ENCODE measurements at places on chromosomes 2 and 18.

- DNase-seq, result no peak
These were observed 1879.4 kb upstream of the PIK3C3 start for GRCh38 chr18:40075616-40076015.

DNA sequence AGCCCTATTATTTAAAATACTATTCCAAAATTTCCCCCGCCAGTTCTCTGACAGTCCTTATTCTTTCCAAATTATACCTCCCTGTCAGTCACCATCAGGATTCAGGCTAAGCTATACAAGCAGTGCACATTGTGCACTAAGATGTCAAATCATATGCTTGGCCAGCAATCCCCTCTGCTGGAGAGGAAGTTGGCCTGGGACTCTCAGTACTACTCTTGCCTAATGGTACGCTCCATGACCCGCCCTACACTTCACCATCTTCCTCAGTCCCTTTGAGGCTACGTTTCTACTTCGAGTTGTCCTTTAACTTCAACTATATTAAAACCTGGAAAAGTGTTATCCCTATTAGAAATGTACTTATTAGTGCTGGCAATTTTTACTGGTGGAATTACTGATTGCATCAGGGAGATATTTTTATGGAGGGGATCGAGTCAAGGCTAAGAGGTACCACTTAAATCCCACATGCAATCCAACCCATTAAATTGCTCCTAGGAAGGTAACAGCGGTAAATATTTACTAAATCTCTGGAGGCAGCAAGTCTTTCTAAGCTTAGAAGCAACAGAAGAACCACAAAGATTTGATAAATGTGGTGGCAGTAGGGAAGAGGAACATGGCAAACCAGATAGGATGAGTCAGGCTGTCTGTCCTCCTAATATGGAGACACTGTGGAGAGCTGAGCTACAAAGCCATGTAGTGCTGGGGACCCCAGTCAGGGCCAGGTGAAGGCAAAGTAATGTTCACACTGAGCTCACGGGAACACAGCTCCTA, 2.7 kb downstream of the USP40 start:
- DNase-seq, result no peak

GRCh38 chr2:215780907-215781685, 232.3 kb downstream of the MREG start:
- DNase-seq, result no peak

DNA sequence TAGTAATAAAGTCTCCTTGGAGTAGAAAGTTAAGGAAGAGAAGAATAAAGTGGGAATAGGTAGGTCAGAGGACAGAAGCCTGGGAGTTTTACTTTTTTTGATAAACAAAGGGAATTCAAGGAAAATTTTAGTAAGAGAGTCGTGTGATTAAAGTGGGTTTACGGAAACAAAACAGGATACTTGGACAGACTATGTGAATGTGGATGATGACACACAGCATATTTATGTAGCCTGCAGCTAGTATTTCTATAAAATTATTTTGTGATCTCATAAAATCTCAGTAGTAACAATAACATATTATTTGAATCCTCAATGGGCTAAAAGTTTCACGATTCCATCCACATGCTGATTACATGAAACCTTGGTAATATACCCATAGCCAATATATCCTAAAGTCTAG, 450.7 kb upstream of the PIK3C3 start:
- no peak for DNase-seq

DNA sequence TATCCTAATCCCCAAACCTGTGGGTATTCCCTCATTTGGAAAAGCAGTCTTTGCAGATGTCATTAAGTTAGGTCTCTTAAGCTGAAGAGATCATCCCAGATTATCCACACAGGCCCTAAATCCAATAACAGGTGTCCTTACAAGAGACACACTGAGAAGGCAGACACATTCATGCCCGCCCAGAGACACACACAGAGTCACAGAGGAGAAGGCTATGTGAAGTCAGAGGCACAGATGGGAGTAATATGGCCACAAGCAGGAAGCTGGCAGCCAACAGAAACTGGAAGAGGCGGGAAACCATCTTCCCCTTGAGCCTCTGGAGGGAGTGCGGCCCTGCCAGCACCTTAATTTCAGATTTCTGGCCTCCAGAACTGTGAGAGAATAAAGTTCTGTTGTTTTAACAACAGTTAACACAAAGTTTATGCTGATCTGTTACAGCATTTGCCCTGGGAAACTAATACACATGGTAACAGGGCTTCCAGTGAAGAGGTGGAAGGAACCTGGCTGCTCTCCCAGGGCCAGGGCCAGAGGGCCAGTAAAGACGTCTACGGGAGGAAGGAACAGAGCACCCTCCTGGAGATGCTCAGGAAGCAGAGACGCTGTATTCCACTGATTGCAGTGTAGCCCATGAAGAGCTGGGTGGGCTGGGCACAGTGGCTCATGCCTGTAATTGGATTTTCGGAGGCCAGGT, 217.5 kb downstream of the GLI2 start:
- no peak for DNase-seq

GRCh38 chr2:37896319-37896718, 28.8 kb upstream of the RMDN2 start:
- DNase-seq, result no peak

- no peak for DNase-seq
These were observed 36.4 kb downstream of the ICOS start for GRCh38 chr2:203973000-203973399.

DNA sequence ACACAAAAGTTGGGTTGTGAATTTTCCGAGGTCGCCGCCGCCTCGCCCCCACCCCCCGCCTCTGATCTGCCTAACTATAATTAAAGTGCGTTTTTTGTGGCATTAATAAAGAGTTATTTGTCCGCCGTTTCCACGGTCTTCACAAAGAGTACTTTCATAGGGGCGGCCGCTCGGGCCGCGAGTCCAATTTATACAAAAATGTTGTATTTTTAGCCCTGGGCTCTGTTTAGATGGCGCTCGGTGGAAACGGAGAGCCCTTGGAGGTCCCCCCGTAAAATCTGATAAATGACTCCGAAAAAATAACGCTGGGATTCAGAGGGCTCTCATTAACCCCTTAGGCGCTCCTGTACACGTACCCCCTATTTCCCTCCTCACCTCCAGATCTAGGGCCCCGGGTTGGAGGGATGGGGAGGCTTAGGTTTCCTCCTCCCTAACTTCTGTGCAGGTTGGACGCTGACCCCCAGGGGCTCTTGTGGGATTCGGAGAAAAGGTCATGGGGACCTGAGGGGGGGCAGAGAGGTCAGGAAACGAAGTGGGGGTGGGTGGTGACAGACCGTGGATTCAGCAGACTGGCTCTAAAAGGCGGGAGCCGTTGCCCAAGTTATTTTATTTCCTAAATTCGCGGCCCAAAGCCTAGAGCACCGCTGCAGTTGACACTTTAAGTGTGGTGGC, 1.9 kb downstream of the CYP26B1 start:
- no peak for DNase-seq

DNA sequence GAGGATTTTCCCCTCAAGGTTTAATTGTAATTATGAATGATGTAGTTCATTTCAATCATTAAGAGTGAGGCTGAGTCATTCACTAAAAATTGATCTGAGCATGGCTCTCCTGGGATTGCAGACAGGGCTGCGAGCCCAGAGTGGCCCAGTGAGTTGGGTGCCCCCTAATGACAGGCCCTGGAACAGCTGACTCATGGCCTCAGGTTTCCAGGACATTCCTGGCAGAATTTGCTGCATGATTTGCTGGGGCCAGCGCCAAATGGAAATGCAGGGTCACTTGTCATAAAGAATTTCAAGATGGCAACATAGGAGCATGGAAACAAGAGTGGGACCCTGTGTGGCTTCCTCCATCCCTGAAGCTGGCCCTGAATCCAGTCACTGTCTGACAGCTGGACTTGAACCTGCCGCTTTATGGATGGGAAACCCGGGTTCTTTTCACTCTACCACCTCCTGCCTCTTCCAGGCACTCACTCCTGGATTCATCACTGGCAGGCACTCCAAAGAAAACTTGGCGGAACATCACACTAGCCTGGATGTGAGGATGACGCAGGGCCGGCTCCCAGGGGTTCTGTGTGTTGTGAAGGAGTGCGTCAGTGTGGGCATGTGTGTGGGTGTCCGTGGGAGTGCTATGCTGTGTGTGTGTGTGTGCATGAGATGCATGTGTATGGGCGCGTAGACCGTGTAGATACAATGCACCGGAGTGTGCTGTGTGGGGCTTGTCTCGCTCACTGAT, 15.2 kb downstream of the OTOF start:
- no peak for DNase-seq

GRCh38 chr2:105443617-105444598, 45.1 kb upstream of the FHL2 start:
- no peak for DNase-seq

GRCh38 chr2:203326356-203326755, 1.8 kb upstream of the ABI2 start:
- no peak for DNase-seq

DNA sequence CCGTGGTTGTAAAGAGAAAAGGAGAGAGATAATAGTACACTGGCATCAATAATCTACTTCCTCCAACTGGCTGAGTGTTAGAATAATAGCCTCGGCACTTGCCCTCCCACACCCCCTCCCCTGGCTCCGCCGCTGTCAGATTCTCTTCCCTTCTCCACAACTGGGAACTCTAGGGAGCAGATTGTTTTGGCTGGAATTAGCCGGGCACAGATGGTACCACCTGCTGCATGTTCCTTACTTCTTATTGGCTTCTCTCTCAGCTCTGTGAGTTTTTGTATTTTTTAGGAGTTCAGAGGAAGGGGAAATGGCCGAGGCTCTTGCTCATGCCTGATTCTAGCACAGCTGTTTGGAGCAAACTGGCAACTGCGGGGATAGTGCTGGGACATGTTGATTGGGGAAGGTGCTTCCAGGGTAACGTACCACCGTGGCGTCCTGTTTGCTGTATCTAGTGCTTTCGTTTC, 140.0 kb downstream of the ZEB2 start:
- DNase-seq, result no peak

GRCh38 chr2:177098001-177098613, 114.5 kb upstream of the HNRNPA3 start:
- no peak for DNase-seq

GRCh38 chr18:35337286-35337685, 6.9 kb downstream of the ZNF24 start:
- DNase-seq, result no peak

DNA sequence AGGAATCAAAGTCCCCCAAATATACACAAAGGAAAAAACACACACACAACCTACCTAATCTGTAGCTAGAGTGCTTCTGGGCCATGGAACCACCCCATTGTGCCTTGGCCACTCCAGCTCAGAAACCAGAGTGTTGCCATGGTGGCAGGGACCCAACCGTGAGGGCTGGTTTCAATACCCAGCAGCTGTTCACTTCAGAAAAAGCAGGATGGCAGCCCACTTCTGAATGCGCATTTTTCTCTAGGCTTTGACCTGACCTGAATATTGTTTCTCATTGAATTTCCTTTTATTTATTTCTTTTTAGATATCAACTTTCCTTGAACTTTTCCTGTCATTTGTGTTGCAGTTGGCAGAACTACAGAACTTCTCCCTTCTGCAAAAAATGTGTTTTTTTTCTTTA, 43.0 kb upstream of the EHBP1 start:
- no peak for DNase-seq

DNA sequence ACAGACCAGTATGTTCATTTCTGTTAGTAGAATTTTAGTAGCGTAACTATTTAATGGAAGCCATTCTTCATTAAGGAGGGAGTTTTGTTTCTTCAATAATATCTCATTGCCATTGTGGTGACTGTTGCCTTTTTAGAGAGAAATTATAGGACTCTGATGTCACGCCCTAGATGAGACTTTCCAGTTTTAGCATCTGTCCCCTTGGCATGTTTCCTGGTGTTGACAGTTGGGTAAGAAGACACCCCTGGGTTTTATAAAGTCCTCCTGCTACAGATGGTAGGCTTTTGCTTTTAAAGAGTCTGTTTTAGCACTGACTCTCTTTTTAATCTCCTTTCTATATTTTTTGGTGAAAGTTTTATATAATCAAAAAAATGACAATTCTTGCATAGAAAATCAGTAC, 41.9 kb downstream of the KCNJ3 start:
- no peak for DNase-seq

- no peak for DNase-seq
These were observed 1.7 kb upstream of the ONECUT2 start for GRCh38 chr18:57433482-57433881.

DNA sequence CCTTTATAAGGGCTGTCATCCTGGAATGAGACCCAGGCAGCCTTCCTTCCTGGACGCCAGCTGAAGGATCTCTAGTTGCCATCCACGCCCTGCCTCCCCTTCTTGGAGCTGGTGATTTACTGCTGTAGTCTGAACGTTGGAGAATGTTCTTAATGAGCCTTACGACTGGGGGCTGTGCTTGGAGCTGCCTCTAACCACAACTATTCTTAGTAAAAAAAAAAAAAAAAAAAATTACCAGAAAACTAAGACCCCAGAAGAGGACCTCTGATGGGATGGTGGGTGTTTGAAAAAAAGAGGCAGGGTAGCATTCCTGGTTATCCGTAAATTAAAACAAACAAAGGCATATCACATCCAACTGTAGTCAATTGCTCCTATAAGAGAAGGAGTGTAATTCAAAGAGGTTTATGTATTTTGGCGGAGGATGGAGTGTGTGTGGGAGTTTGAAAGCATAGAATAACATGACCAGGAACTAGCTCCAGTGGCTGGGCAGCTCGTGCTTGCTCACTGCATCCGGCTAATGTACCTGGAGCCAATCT, 105.4 kb downstream of the QPCT start:
- no peak for DNase-seq

DNA sequence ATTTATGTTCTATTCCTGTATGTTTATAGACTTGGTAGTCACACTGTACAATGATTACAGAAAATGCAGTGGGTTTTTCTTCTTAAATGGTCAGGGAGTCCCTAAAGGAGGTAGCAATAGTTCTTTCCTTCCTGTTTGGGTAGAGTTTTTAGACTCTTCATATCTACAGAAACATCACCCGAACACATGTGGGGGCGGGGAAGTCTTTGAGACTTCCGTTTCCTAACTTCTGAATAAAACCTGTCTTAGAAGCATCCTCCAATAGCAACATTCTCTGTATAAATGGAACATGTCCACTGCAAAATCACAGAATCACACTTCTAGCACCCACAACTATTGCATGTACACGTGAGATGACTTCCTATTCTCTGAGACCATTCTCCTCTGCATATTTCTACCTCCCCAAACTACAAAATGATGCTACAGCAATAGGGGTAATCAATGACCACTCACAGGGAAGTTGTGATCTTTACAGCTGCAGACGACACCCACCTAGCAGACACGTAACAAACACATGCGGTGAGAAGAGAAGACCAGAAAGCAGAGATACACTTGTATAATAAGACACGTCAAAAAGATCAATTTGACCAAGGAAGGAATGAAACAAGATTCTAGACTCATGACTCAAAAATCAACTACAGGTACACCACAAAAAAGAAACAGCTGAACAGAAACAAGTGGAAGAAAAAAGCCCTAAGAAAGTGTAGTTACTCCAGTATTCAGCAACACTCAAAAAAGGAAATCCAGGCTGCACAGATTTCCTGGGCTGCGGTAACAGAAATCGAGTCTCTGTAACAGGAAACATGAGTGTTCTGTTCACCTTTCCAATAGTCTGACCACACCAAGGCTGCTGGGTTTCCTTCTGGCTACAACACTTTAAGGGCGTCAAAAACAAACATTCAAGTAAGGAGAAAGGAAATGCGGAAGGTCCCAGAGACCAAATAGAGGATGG, 120.4 kb downstream of the ZNF516 start:
- peak; percentile 8 for DNase-seq

- DNase-seq, result no peak
These were observed 41.2 kb downstream of the ASAP2 start for GRCh38 chr2:9247786-9248185.

Data from CD4-positive, alpha-beta T cell treated with Interleukin-1 beta for 1 hour (primary cell).